ENCODE measurements at places on chromosomes 12 and 14.

DNA sequence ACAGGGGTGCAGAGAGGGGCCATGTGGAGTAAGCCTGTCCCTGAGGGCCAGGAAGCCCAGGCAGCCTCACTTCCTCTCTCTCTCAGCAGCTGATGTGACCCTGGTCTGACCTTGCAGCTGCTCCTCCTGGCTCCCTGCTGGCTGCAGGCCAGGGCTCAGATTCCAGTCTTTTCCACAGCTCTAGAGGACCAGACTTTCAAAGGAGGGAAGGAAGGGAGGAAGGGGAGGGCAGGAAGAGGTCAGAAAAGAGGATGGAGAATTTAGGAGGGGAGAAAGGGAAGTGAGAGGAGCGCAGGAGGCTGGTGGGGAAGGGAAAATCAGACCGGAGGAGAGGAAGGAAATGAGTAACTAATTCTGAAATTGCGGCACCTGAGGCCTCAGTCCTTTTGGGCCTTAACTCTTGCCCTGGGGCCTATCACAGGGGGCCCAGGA lies 40.9 kb upstream of the VASH1 start:
- no peak for DNase-seq

GRCh38 chr12:124786061-124786964 lies 77.4 kb downstream of the SCARB1 start:
- no peak for DNase-seq

DNA sequence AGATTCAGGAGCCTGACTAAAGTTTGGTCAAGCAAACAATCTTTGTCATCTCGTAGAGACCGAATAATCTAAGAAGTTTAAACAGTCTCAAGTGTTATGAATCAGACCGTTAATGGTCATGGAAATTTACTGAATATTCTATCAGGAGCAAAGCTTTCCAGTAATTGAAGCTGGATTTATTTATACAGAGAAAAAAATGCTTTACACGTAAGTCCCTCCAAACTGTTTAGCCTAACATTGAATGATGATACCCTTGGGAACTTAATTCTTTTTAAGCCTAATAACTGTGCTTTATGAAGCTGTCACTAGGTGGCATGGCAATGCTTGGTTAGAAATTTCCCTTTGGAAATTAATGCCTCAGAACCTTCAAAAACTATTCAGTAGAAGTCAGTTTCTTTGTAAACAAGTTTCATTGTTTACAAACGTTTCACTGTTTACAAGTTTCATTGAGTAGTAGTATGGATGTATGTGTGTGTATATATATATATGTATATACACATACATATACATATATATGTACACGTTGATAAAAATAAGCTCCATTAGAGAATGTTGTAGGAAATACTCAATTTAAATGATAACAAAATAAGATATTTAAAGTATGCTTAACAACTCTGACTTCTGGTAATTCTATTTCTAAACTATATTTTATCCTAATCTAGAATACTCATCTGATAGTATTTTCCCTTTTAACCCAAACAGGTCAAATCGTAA lies 32.1 kb downstream of the DEPDC4 start:
- no peak for DNase-seq

GRCh38 chr14:94462763-94463572 lies 10.4 kb upstream of the SERPINA11 start:
- DNase-seq, result no peak

DNA sequence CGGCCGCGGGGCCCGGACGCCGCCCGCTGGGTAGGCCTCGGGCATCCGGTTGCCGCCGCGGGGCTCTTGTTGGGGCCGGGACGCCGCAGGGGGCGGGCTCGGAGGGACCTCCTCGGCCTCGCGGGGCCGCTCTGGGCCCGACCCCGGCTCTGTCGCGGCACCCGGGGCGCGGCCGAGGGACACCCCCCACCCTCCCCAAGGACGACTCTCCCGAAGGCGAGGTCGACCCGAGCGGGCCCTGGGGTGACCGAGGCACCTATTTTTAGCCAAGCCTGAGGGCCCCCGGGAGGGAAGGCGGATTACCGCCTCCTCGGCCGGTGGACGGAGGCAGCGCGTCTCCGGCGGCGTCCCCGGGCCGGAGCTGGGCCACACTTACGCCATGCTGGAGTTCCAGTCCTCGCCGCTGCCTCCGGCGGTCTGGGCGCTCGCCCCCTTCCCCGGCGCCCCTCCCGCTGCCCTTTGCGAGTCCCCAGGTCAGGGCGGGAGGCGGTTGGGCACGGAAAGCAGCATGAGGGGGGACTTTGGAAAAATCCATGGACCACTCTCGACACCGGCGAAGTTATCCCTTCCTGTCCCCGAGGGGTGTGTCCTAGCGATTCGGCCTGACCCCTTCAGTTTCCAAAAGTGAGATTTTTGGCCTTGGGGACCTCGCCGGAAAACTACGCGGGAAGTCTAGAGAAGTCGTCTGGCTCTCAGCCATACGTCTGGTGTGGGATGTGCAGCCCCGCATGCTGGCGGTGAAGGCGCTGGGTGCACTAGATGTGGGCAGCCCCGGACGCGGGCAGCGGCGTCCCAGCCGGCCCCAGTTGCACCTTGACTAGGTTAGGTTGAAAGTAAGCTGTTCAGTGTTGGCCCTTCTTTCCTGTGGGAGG lies 699 bp downstream of the KTN1 start:
- peak; percentile 25 for DNase-seq

- no peak for DNase-seq
These were observed 53.4 kb downstream of the LTBP2 start for GRCh38 chr14:74558655-74559054.

- no peak for DNase-seq
These were observed 205.1 kb downstream of the TSPAN9 start for GRCh38 chr12:3282384-3282670.

DNA sequence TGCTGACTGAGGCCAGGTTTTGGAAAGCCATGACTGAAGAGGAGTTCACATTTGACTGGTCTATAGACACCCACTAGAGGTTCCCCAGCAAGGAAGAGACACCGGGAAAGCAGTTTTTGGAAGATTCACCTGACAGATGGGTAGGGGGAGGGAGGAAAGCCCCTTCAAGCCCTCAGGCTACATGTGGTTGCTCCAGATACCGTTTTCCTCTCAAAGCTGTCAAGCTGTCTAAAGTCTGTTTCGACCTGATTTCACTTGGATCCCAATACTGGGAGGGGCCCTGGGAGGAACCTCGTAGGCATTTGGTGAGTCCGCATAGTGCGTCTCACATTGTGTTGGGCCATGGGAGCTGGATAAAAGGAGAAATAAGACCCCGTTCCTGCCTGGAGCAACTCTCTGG lies 1.7 kb upstream of the LRP1 start:
- no peak for DNase-seq

GRCh38 chr12:10454531-10454930 lies 1.4 kb upstream of the KLRC1 start:
- DNase-seq, result no peak

- DNase-seq, result no peak
These were observed 640 bp upstream of the ZFYVE1 start for GRCh38 chr14:73027546-73027945.

DNA sequence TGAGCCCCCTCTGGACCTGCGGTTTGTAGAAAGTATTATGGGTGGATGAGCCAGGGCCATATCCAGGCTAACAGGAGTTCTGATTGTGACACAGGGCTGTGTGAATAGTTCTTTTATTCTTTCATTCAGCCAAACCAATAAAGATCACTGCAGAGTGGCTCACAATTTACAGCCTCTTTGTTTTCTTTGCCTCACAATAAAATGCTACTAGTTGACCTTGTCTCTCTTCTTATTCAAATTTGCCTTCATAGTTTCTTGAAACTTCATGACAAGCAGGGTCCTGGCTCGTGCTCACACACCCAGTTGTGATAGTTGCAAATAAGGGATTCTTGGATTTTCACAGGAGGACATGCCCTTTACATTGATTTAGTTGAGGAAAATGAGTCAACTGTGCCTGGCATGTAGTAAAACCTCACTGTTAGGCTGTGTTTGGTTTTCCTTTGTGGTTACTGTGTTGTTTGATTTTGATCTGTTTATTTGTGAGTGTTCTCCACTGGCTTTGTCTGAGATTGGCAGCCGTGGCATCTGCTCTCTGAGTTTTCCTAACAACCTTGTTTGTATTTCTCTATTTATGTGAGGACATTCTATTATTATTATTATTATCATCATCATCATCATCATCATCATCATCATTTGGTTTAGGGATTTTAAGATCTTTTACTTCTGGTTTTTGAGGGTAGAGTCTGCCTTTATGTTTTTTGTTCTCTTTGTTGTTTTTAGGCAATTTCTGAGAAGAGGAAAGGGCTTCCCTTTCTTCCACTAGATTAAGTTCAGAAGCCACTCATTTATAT lies 2.7 kb upstream of the KRT6B start:
- no peak for DNase-seq

DNA sequence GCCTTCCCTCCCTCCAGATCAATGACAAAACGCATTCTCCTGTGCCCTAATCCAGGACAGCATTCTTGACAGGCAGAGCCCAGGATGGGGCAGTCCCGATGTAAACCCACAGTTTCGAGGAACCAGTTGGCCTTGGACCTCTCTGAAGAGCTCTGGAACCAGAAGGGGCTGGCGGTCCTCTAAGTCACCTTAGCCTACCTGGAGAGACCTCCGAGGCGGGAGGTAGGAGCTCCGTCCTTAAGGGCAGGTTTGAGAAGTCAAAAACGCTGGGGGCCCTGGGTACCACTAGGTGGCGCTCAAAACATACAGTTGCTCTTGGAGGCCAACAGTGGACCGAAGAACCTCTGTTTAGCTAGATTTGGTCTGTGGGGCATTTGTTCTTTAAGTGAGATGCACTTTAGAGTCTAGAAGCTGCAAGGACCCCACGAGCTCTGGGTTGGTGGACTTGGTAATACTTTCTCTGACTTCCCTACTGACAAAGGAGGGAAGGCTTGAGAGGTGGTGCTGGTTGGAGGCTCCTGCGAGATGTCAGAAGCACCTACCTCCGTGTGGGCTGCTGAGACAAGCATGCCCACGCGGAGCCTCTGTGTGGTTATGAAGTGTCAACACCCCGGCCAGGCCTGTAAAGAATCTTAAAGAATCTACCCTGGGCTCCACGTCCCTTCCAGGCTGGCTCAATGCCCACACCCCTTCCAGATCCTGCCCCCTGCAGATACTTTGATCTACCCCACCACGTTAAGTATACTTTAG lies 74.8 kb upstream of the CHST11 start:
- DNase-seq, result peak; percentile 70

DNA sequence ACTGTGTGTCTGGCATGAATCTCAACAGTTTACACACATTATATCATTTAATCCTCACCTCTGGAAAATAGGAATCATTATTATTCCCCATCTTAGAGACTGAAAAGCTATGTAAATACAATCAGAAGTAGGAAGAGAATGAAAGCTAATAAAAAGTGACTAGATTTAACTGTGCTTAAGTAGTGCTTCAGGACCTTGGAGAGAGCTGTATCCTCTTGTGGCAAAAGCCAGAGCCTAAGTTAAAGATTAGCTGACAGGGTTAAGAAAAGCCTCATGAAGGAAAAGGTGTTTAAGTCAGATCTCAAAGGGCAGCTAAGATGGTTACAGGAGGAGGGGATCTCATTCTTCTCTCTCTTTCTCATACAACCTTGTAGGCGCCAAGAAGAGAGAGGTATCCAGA lies 65.3 kb upstream of the TMEM233 start:
- DNase-seq, result no peak

DNA sequence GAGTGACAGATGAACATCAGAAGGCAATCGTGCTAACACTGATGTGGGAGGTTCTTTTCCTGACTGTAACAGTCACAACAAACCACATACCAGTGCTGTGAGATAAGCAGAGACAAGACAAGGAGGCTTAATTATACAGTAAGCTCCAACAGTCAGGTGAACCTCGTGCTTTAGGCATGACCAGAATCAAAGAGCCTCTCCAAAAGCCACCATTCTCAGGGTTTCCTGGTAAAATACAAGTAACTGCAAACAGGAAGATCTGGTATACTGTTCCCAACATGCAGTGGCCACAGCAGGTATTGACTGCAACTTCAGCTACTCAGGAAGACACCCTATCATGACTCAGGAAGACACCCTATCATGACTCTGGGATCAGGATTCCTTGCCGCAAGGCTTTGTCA lies 47.3 kb upstream of the GTF2A1 start:
- DNase-seq, result no peak

DNA sequence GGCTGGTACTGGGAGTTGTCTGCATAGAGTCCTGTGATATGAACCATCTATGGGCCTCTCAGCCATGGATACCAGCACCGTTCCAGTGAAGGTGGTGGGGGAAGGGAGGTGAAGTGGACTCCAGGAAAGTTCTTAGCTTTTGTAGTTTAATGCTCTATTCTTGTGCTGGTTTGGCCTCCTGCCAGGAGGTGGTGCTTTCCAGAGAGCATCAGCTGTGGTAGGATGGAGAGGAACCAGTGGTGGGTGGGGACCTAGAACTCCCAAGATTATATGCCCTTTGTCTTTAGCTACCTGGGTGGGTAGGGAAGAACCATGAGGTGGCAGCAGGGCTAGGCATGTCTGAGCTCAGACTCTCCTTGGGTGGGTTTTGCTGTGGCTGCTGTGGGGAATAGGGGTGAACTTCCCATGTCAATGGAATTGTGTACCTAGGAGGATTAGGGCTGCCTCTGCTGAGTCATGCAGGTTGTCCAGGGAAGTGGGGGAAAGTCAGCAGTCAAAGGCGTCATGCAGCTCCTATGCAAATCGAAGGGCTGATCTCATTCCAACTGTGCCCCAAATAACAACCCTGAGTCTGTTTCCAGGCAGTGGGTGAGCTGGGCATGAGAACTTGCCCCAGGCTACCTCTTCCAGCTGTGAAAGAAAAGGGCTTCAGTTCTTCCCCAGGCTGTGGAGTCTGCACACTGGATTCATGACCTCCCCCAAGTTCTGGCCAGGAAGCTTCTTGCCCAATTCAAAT lies 14.2 kb downstream of the GZMH start:
- DNase-seq, result no peak

- no peak for DNase-seq
These were observed 24.7 kb upstream of the MARK3 start for GRCh38 chr14:103360548-103360947.

- DNase-seq, result no peak
These were observed 197.6 kb upstream of the RBM19 start for GRCh38 chr12:114163771-114164170.

GRCh38 chr12:55736076-55736475 lies 6.8 kb upstream of the GDF11 start:
- DNase-seq, result no peak

- DNase-seq, result no peak
These were observed 8.1 kb upstream of the GLTP start for GRCh38 chr12:109888179-109889020.

DNA sequence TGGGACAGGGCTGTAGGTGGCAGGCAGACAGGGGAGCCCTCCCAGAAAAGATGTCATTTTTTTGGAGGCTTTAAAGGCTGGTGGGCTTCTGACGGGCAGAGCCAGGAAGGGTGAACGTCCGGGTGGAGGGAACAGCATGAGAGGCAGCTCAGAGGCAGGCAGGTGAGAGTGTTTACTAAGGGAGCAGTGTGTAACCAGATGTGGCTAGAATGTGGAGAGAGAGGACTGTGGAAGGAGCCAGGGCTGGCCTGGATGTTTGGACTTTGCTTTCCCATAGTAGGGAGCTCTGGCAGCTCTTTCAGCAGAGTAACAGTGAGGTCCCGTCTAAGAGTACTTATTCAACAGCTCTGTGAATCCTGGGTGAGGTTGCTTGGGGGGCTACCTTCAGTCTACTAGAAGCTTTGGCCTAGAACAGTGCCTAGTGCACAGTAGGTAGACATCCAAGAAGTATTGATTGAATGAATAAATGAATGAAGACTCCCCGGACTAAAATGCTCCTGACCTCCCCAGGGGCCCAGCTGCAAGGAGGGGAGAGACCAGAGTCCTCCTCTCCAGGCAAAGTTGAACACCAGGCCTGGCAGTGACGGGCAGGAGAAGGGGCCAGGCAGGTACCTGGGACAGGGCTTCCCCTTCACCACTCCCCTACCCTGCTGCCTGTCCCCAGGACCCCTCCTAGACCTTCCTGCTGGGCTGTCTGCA lies 8.5 kb downstream of the FAM222A start:
- DNase-seq, result no peak

GRCh38 chr12:66210840-66211239 lies 21.8 kb downstream of the IRAK3 start:
- DNase-seq, result no peak
